ENCODE measurements at places on chromosomes 5 and 9.
A peak's percentile ranks its signal among the peaks of the same experiment; 100 is the strongest.

DNA sequence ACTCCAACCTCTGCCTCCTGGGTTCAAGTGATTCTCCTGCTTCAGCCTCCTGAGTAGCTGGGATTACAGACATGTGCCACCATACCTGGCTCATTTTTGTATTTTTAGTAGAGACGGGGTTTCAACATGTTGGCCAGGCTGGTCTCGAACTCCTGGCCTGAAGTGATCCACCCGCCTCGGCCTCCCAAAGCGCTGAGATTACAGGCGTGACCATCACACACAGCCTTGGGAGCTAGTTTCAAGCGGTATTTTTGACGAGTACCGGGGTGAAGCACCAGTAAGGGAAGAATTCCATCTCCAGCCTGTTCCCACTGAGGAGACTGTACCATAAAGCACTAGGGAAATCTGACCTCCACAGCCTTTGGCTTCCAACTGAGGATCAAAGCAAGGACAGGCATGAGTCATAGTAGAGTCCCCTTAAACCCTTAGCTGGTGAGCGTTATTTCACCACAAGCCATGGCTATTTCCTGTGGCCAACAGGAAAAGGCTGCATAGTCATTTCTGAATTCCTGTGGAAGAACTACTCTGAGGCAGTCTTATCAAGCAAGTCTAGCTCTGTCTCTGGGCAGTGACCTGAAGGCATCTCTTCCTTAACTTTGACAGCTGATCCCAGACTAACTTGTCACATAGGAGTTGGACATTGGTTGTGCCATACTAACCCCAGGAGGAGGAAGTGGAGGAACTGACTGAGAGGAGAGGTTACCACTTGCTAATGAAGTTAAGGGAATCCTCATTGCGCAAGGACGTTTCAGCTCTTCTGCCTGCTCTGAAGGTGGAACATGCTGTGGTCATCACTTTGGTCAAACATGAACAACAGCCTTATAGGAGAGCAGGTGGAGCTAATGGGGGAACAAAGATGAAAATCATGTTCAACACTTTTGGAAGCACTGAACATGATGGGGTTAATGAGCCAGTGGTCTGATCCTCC lies 85.8 kb upstream of the DMRT1 start:
- peak; percentile 26 for DNase-seq

- no peak for DNase-seq
Measured at GRCh38 chr5:138635265-138635664, 60.1 kb upstream of the HSPA9 start.

DNA sequence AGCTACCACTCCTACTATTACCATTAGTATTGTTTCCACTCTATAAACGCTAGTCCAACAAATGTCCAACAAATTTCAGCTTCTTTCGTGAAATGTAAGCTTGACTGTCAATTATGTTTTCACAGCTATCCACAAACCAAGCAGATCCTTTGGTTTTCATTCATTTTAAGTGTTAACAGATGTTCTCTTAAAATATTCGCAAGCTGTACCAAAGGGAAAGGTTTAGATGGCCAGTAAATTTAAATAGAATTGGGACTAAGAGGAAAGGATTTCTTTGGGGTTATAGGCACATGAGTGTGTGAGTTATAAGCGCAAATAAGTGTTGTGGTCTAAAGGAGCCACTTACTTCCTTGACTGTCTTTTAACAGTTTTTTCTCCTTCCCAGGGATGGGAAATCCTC lies 136.8 kb upstream of the ADRA1B start:
- DNase-seq = no peak

- DNase-seq = no peak
Measured at GRCh38 chr9:135163023-135163780, 75.7 kb downstream of the OLFM1 start.

DNA sequence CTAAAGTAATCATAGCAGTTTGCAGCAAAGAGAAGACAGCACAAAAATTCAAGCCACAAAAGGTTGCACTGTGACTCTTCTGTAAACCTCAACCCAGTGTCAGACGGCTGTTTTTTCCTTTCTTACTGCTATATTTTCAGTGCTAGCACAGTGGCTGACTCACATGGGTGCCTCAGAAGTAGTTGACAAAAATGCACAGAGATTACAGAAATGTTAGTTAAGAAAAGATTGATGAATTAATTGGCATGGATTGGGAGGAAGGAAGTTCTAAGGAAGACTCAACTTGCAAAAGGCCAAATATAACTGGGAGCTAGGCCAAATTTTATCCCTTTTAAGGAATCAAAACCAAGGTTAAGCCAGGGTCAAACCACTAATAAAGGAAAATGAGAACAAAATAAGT lies 43.7 kb upstream of the ITGA1 start:
- no peak for DNase-seq

- DNase-seq = no peak
Measured at GRCh38 chr5:177412603-177413233, 3.4 kb upstream of the F12 start.

DNA sequence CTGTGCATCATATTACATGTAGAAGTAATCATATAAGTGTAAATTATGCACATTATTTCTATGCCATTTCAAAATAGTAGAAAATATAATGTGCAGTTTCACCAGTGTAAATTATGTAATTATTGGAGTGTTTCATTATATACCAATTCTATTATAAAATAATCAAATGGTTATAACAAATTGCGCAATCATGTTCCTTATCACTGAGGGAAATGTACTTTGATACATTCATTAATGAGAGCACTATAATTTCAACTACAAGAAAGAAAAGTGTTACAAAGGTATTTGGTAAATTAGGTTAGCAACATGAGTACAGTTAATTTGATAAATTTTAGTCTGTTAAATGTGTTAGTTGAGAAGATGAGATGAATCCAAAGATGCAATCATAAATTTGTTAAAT lies 421.5 kb upstream of the CDH10 start:
- no peak for DNase-seq

DNA sequence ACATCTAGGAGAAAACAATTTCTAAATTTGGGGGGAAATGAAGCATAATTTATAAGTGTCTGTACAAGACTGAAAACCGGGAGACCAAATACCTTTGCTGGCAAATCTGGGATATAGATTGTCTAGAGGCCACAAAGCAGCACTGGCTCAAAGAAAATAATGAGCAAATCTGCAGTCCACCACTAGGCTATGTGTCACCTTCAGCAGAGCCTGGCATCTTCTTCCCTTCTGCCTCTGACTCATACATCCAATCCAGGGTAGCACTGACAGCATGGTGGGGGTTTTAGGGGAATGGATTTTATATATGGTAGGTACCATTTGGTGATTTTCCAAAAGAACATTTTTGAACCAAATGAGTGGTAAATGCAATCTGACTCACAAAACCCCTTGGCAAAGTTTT lies 12.8 kb downstream of the FAM81B start:
- peak; percentile 54 for DNase-seq

DNA sequence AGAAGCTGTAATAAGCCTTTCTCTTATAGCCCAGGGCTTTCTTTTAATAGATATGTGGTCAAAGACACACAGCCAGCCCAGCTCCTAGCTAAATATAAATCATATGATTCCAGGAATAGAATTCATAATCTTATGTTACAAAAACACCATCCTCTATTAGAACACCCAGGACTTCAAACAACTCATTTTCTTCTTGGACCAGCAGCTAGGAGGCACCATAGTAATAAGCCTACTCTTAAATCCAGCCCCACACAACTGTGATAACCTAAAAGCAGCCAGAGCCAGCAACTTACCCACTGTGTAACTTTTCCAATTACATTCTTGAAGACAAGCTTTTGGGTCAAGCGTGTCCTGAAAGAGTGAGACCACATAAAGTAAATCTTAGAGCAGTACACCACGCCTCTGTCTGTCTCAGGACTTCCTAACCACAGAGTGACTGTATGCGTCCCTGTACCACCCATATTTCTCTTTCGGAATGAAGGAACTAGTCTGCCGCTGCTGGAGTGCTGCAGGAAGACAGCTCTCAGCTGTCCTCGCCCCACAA lies 223.8 kb downstream of the TLE1 start:
- no peak for DNase-seq

Data from DMS53 (cell line).